NCI-H146 (cell line): ENCODE measurements at places on chromosomes 11 and 22.

- DNase-seq = no peak
Observed at GRCh38 chr11:111634981-111635705, 32.9 kb downstream of the SIK2 start.

- DNase-seq = no peak
Observed at GRCh38 chr22:22901578-22902218, 14.1 kb downstream of the IGLL5 start.

GRCh38 chr22:43883012-43883661 is 8.7 kb downstream of the PNPLA5 start:
- DNase-seq = peak; percentile 75

GRCh38 chr11:26777372-26777808 is 55.5 kb upstream of the SLC5A12 start:
- DNase-seq = no peak

- DNase-seq = no peak
Observed at GRCh38 chr22:46574438-46574992, 37.1 kb upstream of the CELSR1 start.

GRCh38 chr11:117606790-117607189 is 190.2 kb downstream of the DSCAML1 start:
- DNase-seq = no peak

DNA sequence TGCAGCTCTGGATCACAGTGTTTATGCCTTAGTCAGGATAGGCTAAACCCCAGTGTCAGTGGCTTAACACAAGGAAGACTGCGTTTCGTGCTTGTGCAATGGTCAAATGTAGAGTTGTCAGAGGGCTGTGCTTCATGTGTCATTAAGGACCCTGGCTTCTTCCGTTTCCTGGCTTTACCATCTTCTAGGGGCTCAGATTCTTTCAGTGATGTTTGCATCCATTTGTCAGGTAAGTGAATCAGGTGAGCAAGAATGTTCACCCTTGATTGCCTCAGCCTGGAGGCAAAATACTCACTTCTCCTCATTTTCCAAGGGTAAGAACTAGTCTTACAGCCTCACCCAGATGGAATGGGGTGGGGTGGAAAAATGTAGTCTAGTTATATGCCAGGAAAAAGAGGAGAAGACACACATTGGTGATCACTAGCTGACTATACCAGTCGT is 20.5 kb upstream of the AMOTL1 start:
- no peak for DNase-seq

DNA sequence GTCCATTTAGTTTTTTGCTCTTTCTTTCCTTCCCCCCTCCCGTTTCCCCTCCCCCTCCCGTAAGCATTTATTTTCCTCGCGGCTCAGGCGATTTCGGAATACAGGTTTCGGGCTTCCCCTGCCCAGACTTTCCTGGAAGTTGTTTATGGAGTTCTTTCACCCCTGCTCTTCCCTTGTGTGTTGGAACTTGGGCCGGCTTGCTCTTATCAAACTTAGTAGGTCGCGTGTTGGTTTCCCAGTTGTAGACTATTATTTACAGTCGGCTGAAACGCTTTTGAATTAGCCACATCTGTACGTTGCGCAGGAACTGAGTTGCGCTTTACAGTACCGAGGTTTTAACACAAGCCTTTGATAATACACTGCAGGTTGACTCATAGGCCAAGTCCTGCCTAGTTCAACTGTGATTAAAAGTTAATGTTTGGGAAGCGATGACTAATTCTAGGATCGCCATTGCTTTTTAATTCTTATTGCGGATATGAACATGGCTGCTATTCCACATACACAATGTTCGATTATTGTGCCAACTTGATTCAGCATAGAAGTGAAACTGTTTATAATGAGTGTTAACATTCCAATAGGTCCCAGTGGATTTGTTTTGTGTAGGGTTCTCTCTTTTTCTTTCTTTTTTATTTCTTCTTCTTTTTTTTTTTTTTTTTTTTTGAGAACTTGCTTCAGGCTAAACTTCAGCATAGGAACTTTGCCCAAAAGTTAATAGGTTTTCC is 1.7 kb downstream of the YAP1 start:
- no peak for DNase-seq

- DNase-seq = no peak
Observed at GRCh38 chr11:130076778-130077481, 7.2 kb downstream of the APLP2 start.

GRCh38 chr22:21025763-21026755 is 6.3 kb downstream of the SLC7A4 start:
- no peak for DNase-seq

- DNase-seq = no peak
Observed at GRCh38 chr11:84819537-84819936, 807.6 kb downstream of the DLG2 start.

- DNase-seq = no peak
Observed at GRCh38 chr11:19510468-19510867, 202.2 kb upstream of the NAV2 start.

DNA sequence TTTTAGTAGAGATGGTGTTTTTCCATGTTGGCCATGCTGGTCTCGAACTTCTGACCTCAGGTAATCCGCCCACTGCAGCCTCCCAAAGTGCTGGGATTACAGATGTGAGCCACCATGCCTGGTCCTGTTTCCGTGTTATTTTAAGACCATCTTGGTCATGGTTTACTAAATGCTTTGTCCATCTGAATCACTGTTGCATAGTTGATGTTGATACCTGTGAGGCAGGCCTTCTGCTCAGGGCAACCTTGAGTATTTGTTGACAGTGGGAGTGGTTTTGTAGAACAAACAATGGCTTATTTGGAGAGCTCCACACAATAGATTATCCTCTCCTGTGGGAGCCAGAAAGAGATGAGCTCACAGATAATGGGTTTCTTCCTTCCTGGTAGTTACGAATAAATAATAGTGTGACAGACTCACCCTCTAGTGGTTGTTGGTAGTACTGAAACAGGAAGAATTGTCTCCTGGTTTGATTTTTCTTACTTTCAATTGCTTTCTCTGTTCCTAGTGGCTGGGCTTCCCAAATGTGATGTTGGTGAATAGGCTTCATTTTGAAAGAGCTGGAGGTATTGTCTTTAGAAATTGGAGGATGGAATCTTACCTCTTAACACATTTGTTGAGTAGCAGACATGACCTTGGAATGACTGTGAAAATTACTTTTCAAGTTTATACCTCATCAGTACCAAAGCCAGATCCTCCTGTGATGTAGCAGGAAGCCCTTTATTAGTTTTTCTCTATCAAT is 39.0 kb downstream of the CTNND1 start:
- peak; percentile 93 for DNase-seq

- DNase-seq = no peak
Observed at GRCh38 chr11:35227576-35228327, 88.8 kb downstream of the CD44 start.

DNA sequence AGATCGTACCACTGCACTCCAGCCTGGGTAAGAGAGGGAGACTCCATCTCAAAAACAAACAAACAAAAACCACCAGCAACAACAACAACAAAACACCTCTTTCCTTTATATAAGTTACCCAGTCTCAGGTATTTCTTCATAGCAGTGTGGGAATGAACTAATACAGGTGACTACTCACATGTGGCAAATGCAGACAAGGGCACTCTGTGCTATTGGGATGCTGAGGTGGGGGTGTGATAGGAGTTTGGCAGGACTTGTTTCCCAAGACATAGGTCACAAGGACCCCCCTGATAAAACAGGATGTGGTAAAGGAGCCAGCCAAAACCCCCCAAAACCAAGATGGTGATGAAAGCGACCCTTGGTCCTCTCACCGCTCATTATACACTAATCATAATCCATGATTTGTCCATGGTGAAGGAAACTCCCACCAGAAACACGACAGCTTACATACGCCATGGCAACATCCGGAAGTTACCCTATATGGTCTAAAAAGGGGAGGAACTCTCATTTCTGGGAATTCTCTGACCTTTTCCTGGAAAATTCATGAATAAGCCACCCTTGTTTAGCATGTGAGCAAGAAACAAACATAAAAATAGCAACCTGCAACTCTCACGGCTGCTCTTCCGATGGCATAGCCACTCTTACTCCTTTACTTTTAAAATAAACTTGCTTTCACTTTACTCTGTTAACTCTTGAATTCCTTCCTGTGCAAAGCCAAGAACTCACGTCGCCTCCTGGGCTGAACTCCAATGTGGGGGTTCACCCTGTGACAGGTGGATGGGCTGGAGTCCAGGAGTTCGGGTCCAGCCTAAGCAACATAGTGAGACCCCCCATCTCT is 18.8 kb upstream of the INCENP start:
- DNase-seq = no peak

DNA sequence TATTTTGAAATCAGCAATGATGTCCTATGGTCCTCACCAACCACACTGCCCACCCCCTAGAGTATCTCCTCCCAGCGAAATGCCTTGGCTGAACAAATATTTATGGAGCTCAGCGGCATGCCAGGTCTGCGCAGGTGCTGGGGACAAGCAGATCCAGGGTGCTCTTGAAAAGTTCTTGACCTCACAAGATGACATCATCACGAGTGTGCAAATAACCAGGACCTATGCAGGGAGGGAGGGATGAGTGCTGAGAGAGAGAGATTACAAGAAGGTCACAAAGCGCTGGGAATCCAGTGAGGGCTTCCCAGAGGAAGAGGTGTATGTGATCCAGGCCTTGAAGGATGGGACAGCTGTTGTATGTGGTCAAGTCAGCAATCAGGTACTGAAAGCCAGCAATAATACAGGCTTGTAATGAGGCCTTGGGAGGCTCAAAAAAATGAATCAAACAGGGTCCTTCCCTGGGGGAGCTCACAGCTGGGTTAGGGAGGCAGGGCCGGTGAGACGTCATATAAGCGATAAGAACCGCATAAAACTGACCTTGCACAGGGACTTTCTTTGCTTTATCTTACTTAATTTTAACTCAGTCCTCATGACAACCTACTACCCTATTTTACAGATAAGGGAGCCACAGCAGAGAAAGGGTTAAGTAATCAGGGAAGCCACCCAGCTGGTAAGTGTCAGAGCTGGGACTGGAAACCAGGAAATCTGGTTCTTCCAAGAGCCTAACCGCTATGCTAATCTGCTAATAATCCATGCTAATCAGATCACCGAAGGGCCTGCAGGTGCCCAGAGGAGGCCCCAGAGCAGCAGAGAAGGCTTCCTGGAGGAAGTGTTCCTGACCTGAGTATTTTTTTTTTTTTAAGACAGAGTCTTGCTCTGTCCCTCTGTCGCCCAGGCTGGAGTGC is 8.2 kb downstream of the ARRB1 start:
- peak; percentile 96 for DNase-seq

- DNase-seq = no peak
Observed at GRCh38 chr11:45960387-45961095, 38.1 kb downstream of the LARGE2 start.

DNA sequence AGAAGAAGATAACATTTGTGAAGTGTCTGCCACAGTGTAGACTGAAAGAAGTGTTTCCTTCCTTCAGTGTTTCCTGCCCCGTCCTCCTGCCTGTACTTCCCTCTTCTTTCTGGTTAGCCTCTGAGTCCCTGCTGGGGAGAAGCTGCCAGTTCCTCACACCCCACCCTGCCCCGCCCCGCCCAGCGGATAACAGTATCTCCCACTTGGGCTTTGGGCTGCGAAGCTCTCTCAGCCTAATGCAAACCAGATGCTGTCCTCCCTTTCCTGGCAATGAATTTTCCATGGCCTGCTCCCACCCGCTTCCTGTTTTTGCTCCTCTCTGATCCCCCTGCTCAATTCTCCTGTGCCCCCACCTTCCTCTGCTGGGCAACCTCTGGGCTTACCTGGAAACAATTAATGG is 5.2 kb upstream of the RAB3IL1 start:
- DNase-seq = no peak

DNA sequence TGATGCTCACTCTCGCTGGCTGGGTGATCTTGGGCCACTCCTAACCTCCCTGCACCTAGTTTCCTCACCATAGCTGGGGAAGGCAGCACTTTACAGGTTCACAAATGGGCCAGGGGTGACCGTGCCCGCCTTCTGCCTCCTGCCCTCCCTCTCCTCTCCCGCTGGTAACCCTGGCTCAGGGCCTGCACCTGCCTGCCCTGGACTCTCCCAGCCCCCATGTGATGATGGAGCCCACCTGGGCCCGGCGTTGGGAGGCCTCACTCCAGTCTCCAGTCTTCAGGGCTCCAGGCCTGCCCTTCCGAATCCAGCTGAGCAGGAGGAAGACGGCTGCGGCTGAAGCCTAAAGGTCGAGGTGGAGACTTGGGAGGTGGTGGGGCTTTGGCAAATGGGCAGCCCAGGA is 152.9 kb downstream of the CACNA1I start:
- no peak for DNase-seq

DNA sequence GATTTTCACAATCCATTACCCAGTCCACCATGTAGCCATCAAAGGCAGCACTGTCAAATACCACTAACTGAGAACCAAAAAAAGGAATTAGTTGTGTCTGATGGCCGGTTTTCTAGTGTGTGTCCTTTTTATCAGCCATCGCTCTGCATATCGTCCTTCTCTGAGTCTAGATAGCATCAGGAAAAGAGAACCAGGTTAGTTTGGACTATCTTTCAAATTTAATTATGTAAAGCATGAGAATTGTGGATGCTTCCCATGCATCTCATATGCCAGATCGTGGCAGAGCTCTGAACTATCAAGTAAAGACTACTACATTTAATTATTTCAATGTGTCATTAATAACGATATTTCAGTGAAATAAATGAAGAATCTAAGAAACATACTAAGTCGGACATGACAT is 691.9 kb downstream of the FAM181B start:
- no peak for DNase-seq

GRCh38 chr22:29691636-29692326 is 28.0 kb upstream of the CABP7 start:
- DNase-seq = peak; percentile 97

DNA sequence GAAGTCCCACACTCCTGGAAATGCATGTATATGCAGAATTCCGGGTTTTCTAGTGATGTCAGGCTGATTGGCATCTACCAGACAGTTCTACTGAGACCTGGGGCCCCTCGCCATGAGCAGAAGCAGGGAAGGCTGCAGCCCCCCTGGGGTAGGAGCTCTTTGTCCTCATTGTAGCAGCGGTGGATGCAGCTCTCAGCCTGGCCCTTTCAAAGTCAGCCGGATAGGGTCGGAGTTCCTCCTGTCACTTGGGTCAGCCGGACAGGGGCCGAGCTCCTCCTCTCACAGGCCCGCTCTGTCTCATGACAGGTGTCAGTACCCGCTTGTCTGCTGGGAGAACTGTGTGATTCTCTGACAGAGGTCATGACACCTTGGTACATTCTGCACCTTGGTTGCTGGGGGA is 30.0 kb downstream of the MRGPRD start:
- DNase-seq = no peak

DNA sequence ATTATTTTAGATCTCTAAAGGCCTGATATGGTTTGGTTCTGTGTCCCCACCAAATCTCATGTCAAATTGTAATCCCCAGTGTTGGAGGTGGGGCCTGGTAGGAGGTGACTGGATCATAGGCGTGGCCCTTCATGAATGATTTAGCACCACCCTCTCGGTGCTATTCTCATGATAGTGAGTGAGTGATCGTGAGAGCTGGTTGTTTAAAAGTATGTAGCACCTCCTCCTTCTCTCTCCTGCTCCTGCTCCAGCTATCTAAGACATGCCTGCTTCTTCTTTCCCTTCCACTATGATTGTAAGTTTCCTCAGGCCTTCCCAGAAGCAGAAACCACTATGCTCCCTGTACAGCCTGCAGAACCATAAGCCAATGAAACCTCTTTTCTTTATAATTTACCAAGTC is 114.1 kb downstream of the SERGEF start:
- DNase-seq = no peak
